DMS79 treated with DMSO at 0.1 percent for 48 hours (cell line): ENCODE measurements at places on chromosomes 12 and 14.

DNA sequence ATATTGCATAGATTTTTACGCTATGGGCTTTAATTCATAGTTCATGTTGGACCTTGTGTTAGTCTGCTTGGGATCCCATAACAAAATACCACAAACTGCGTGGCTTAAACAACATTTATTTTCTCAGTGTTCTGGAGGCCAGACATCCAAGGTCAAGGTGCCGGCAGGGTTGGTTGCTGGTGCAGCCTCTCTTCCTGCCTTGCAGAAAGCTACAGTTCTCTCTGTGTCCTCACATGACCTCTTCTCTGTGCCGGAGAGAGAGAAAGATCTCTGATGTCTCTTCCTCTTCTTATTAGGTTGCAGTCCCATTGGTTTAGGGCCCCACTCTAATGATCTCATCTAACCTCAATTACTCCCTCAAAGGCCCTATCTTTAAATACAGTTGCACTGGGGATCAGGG lies 170.5 kb downstream of the IPO8 start:
- DNase-seq = no peak

DNA sequence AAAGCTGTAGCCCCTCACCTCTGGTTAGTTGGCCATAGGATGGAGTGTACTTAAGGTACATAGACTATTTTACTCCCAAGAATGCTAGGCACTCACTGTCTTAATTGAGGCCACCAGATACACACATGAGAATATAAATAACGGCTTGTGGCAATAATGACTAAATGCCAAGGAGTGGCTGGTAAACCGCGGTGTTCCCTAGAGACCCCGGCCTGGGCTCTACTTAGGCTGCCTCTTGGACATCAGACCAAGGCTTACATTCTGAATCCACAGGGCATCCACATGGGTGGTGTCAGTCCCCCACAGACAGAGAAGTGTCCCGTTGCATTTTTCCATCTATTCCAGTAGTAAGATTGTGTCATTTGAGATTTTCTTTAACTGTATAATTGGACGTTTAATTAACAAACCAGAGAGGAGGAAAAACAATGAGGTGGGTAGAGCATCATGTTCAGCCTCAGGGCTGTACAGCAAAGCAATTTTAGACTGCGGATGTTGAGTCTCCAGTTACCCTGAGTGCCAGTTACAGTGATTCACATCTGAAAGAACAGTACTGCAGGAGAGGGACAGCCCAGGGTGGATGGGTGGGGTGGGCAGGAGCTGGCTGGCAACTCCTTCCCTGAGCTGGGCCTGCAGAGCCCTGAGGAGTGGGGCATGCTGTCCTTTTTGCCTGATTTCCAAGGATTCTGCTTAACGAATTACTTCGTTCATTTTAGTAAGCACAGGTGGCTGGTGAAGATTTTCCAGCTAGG lies 20.5 kb downstream of the CKB start:
- no peak for DNase-seq

DNA sequence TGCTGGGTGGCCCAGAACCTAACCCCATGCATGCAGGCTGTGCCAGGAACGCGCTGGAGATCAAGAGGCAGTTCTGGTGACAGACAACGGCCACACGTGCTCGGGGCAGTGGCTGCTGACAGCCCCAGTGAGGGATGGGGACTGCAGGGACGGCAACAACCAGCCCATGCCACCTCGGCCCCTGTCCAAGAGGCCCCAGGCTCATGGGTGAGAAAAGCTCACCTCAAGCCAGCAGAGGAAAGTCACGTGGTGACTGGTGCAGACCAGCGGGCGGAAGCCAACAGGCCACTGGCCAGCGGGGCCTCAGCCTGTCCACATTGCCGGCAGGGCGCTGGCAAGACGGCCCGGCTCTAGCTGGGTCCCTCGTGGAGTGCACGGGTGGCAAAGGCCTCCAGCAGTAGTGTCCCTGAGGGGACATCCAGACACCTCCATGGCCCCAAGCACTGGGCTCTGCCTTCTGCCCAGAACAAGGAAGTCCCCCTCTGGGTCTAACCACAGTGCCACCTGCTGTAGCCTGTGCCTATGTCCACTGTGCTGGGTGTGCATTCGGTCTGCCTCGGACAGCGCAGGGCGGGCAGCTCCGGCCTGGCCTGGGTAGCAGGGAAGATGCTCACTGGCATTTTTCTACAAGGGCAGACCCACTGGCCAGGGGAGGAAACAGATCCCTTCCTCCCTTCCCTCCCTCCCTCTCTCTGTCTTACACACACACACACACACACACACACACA lies 134.1 kb downstream of the NCOR2 start:
- no peak for DNase-seq

GRCh38 chr12:82438356-82438755 lies 80.0 kb downstream of the METTL25 start:
- DNase-seq = no peak

GRCh38 chr14:88934351-88934806 lies 109.9 kb downstream of the TTC8 start:
- no peak for DNase-seq

DNA sequence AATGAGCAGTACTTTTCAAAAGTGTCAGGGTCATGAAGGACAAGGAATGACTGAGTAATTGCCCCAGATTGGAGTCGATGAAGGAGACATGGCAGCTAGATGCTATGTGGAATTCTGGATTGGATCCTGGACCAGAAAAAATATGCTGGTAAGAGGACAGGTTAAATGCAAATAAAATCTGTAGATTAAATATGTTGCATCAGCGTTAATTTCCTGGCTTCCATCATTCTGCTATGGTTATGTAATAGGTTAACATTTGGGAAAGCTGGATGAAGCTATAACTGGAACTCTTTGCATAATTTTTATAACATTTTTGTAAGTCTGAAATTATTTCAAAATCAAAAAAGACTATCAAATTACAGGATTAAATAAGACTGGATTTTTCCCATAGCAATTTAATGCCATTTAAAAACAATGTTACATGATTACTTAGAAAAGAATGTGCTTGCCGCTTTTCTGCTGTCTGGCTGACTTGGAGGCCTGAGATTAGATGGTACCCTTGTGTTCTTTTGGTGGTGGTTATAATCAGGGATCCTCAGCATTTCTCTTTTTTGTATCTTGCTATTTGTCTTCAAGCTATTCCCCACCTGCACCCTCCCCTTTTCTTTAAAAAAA lies 65.1 kb downstream of the FBXW8 start:
- DNase-seq = no peak

GRCh38 chr12:100795174-100795799 lies 711 bp downstream of the ANO4 start:
- DNase-seq = peak; percentile 52

- no peak for DNase-seq
Measured at GRCh38 chr12:25623816-25624215, 70.7 kb upstream of the LMNTD1 start.

DNA sequence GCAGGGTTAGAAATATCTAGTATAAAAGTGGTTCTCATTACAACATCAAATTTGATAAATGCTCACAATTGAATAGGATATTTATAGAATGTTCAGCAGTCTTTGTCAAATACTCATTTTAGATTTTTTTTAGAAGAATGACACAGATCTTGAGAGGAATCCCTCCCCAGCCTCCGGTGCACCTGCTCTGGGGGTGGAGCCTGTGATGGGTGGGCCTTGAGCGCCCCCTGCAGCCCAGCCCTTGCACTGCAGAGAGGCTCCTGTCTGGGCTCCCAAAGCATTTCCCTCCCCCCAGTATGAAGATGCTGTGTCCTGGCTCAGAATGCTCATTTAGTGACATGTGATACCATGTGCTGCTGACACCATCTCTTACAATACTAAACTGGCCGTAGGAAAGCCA lies 792.3 kb downstream of the TMEM121 start:
- DNase-seq = no peak

DNA sequence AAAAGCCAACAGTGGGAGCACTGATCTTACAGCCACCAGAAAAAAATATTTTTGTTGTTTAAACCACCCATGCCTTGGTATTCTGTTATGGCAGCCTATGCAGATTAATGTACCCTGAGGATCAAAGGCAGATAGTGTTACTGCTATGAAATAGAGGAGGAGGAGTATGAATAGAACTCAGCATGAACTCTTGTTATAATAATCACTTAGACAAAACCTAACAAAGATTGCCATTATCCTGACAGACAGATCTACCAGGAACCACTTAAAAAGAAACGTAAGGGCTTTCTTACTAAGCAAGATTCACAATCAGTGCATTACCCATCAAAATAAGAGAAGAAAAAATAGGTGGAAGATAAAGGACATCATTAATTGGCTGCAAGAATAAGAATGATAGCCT lies 558.3 kb downstream of the GALC start:
- no peak for DNase-seq

- no peak for DNase-seq
Measured at GRCh38 chr14:97846156-97846555, 1049.0 kb downstream of the VRK1 start.

GRCh38 chr12:25714198-25714984 lies 161.3 kb upstream of the LMNTD1 start:
- DNase-seq = no peak

GRCh38 chr14:57038689-57039088 lies 228.4 kb upstream of the OTX2 start:
- no peak for DNase-seq

GRCh38 chr14:100574642-100575031 lies 12.6 kb downstream of the BEGAIN start:
- DNase-seq = no peak

GRCh38 chr14:22466491-22466890 lies 122.5 kb downstream of the DAD1 start:
- no peak for DNase-seq

DNA sequence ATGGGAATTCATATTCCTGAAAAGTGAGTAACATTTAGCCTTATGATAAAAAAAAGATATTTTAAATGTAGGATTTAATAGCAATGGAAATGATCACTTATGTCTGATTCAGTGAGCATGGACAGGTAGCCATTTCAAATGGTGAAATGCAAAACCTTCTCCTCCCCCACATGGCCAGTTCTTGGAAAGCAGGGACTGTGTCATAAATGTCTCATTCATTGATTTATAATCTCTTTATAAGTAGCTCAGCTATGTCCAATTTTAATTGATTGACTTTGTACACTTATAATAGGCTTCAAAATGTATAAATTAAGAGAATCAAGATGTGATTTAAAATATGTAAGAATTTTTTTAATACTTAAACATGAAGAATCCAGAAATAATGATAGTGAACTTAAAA lies 24.6 kb upstream of the SCFD1 start:
- no peak for DNase-seq

- no peak for DNase-seq
Measured at GRCh38 chr14:66398437-66398836, 87.7 kb upstream of the CCDC196 start.

DNA sequence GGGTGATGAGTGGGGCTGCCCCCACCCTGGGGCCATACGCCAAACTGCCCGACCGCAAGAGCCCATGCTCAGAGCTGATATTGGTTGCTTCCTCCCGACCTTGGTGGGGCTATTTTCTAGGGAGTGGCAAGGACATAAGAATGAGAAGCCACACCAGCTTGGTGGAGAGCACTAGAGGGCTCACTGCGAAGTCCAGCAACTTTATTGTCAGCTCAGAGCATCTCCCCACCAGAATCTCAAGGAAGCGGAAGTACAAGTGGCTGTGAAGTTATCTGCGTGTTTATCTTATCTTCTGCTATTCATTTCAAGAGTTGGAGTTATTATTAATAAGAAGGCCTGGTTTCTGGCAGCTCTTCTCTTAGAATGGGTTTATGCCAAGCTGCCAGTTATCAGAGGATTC lies 4.9 kb upstream of the PLXNC1 start:
- no peak for DNase-seq

DNA sequence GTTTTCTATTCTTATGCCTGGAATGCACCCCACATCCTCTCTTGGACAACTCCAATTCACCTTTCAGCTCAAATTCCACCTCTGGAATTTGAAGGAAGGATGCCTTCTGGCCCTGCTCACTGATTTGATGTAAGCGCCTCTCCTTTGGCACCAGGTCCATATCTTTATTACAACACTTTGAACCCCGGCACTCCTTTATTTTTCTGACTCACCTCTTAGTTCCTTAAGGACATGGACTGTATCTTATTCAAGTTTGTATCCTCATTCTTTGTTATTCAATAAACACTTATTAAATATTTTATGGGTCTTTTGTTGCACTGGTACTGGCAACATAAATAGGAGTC lies 3.1 kb downstream of the GALC start:
- no peak for DNase-seq

GRCh38 chr12:65741656-65742017 lies 82.6 kb upstream of the HMGA2 start:
- no peak for DNase-seq

DNA sequence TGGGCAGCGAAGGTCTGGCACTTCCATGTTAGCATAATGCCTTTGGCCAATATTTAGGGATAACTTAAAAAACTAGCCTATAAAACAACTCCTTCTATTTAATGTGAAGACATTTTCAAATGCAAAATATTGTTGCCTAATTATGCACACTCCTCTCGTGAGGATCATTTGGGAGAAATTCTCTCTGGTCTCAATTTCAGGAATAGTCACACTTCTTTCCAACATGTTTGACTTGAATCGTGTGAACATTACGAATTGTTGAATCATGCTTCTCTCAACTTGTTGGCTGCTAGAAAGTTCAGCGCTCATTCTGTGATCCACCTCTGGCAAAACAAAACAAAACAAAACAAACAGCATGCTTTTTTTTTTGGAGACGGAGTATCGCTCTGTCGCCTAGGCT lies 313.2 kb downstream of the SEC23A start:
- no peak for DNase-seq

- no peak for DNase-seq
Measured at GRCh38 chr14:104439625-104440024, 139.9 kb upstream of the C14orf180 start.

DNA sequence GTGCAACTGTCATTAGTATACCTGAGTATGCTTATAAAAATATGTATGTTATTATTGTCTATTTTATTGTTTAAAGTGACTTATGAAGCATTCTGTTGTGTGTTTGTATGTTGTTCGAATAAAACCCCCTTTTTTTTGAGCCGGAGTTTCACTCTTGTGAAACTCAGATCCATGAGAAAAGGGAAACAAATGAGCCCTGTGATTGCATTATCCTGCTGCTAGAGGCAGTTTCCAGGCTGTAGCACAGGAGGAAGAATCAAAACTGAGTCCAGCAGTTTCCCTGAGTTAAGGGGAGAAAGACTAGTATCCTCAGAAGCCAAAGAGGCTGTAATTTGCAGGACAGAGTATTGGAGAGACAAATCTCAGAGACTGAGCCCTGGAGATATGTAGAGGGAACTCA lies 12.5 kb downstream of the SGPP1 start:
- DNase-seq = no peak

GRCh38 chr14:30885840-30886740 lies 11.7 kb downstream of the COCH start:
- DNase-seq = no peak

GRCh38 chr14:91008759-91009409 lies 51.6 kb downstream of the RPS6KA5 start:
- no peak for DNase-seq

- no peak for DNase-seq
Measured at GRCh38 chr12:124441443-124442194, 125.8 kb downstream of the NCOR2 start.

DNA sequence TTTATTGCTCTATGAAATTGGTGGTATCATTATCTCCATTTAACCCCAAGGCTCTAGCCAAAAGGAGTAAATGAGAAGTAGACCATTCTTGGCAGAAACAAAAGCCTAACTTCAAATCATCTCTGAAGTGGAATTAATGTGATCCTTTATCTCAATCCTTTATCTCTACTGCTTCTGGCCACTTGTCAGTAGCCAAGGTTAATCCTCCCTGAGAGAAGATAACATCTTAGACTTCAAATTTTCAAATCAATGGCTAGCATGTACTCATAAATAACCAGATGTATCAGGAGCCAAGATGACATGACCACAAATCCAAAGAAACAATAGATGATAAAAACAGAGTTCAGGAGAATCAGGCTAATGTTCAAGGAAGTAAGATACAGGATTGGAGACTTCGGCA lies 123.1 kb upstream of the RASSF8 start:
- no peak for DNase-seq
